ENCODE measurements at places on chromosomes 16 and 17.

DNA sequence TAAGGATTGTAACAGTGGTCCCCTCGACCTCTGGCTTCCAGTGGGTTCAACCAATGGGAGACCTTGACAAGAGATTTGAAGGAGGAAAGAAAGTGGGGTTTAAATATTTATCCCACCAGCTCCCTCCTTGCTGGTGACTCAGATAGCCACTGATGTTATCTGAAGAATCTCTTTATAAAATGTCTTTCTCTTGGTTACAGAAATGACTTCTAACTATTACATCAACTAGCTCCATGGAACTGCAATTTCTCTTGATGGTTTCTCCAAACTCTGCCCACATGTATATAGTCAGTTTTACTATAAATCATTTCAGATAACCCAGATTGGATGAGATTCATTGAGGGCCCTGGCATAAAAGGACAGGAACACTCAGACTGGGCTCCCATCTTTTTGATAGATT is 920.2 kb upstream of the SOX9 start:
- DNase-seq = no peak

GRCh38 chr17:16019347-16019746 is 19.7 kb downstream of the TTC19 start:
- DNase-seq = no peak

GRCh38 chr17:12591021-12591735 is 74.5 kb upstream of the MYOCD start:
- no peak for DNase-seq

DNA sequence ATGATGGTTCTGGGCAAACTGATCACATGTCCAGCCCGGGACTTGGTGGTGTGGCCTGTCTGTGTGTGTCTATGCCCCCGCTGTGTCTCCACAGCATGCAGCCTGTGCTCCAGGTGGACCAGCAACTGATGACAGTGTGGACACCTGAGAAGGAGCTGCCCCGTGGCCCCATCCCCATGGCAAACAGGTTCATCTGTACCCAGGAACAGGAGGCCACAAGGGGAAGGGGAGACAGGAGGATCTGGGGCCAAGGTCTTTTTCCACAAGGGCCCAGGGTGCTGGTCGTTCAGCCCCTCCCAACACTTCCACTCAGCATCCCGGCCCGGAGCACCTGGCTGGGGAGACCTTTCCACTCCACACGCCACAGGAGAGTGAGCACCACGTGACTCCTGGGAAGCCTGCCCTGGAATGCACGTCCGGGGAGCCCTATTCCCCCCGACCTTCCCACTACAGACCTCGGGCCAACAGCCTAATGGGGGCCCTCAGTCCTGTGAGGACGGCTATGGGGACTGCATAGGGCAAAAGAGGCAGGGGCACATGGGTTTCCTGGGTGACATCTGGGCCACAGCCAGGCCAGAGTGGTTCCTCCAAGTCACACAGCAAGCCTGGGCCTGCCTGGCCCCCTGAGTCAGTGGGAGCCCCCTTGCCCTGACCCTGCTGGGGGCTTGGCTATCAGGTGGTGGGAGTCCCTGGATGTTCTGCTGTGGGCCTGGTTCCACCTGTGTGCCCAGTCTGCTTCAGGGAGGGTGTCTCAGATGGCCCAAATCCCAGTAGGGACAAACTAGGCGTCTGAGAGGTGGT is 20.8 kb upstream of the NXPH3 start:
- no peak for DNase-seq
